ENCODE measurements at places on chromosomes 7 and 10. TPM values are rescaled to one million over a fixed set of nuclear protein-coding genes. Genes with fewer than 3 reads are reported as not detected.

Gene ETV1
- total RNA-seq = 3.0 TPM

- DNase-seq = no peak
Observed at GRCh38 chr10:10644676-10645385, 372.8 kb upstream of the CELF2 start.

- no peak for DNase-seq
Observed at GRCh38 chr7:16564909-16565426, 38.3 kb downstream of the LRRC72 start.

- DNase-seq = no peak
Observed at GRCh38 chr7:126487728-126488442, 764.9 kb downstream of the GRM8 start.

DNA sequence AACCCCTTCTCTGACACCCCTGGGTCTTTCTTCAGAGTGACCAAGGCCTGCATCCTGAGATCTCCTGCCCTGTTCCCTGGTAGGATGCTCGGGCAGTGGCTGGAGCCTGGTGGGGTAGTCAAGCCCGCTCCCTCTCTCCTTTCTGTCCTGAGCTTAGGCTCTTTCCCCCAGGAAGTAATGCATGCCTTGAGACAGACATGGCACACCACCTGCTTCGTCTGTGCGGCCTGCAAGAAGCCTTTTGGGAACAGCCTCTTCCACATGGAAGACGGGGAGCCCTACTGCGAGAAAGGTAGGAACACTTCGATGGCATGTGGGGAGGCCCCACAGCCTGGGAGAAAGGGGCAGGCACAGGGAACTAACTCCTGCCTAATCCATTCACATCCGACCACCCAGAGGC lies 37.9 kb upstream of the BMPR1A start:
- no peak for DNase-seq

Measured in transverse colon (tissue), 4 donors.